Hippocampal formation (tissue), 2 donors: ENCODE measurements at places on chromosomes 4 and X.

- no peak for DNase-seq
Measured at GRCh38 chr4:12880844-12881243, 603.3 kb downstream of the RAB28 start.

DNA sequence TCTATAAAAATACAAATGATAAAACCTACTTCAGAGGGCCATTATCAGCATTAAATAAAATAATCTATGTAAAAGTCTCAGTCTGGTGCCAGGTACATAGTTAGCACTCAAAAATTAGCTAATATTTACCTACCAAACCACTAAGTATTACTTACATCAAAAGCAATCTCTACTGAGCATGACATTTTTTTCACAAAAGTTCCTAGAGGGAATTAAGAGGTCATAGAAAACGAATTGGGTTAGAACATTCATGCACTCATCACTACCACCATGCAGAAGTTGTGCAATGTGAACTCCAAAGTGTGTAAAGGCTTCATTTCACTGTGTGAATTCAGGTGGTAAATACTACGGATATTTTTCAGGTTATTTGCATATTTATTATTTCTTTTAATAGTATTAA lies 209.5 kb upstream of the FGF13 start:
- DNase-seq: no peak

DNA sequence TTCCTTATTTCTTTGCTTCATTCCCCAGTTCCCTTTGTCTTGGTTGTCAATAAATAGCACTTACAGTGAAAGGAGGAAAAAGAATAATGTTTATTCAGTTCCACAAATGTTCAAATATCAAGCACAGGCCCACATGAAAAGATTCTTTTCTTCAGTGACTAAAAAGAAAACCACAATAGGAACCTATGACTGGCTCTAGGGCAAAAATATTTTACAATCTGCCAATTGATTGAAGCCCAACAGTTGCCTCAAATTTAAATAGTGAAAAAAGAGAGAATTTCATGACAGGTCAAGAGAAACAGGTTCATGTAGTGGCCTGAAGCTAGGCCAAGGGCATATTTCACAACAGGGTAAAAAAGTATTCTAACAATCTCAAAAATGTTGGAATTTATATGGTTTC lies 553.8 kb downstream of the CENPC start:
- DNase-seq: no peak

DNA sequence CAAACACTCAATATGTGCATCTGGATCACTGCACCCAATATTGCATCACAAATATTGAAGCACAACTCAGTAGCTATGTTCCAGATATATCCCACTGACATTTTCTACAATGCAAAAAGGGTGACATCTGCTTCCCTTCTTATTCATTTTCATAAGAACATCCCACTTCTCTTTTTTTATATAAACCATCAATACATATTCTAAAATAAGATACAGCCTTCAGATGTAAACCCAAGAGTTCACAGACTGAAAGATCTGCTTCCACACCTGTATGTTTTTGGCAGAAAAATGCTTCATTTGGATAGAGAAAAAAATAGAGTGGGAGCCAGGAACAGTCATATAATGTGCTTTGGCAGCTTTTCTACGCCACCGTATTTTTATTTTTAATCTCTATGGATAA lies 815.6 kb upstream of the ADGRL3 start:
- peak; percentile 34 for DNase-seq

DNA sequence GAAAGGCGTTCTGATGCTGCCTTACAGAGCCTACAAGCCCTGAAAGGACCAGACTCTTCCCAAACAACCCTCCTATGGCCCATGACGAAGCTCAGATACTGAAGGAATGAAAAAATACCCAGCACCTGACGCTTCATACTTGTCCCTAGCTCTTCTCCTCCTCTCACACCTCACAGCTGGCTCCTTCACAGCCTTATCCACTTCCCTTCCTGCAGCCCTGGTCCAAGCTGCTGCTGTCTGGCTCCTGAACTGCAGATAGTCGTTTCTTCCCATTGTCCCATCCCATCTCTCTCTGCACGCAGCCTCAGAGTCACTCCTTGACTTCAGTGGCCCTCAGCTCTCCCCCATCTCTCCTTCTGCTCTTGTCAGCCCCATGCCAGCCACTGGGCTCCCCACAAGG lies 56.6 kb downstream of the FAM193A start:
- DNase-seq: no peak

GRCh38 chr4:78758085-78758484 lies 18.1 kb upstream of the BMP2K start:
- no peak for DNase-seq

DNA sequence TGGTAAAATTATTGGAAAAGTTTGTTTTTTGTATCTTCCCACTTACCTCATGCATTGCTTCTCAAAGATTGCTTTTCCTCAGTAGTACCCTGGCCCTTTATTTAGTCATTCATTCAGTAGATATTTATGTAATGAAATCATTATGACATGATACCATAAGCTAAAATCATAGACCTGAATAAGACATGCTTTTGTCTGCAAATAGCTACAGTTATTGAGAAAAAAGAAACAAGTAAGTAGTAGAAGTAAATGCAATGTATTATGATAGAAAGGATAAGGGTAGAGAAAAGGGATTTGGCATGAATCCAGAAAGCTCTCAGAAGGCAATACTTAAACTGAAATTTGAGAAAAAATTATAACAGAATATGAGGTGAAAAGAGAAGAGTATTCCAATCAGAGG lies 352.5 kb downstream of the GPM6A start:
- no peak for DNase-seq

DNA sequence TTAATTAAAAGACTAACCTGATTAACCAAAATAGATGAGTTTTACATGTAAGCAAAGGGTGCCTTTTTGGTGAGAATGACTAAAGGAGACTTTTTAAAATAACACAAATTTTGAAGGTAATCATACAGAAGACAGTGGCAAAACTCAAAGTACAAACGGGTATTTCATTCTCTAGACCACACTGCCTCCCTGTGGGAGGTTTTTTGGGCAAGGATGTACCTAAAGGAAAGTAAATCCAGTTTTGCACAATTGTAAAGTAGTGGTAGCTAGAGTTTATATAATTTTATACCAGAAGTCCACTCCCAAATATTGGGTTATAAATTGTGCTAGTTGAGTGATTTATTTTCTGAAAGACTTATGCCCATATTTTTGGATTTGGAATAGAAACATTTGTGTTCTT lies 201.0 kb downstream of the PAPSS1 start:
- peak; percentile 1 for DNase-seq

DNA sequence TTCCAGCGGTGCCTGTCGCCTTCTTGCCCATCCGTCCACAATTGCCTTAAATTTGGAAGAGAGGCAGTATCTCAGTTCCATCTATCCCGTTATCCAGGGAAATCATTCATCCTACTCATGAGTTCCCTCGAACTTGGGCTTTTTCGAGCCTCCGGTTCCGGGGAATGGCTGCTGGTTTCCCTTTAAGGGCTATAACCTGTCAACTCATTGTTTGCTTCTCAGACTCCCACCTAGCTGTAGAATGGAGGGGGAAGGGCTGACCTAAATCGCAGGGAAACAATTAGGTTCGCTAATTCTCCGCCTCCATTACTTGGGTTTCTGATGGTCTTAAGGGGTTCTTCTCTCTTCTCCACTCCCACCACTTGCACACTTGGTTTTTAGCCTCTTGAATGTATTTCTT lies 1.2 kb downstream of the UCHL1 start:
- no peak for DNase-seq

DNA sequence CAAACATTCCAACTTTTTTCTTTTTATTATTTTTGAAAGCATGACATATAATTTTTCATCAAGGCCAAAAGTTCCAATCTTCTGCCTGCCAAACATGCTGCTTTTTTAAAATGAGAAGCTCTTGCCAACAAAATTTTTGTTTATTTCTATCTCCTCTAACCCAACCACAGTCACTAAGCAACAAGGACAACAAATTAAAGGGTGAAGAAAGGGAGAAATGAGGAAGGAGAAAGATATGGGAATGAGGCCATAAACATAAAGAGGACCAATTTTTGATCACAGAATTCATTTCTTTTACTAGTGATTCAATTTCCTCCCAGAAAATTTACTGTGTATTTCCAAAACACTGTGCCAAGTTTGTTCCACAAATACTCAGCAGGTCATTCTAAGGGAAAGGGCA lies 537.0 kb upstream of the DIAPH2 start:
- no peak for DNase-seq

GRCh38 chr4:3079694-3080123 lies 5.2 kb downstream of the HTT start:
- no peak for DNase-seq
